ENCODE measurements at places on chromosomes 2 and 18.

GRCh38 chr2:96754317-96754716 lies 6.4 kb upstream of the CNNM4 start:
- no peak for DNase-seq

GRCh38 chr2:160165996-160166395 lies 34.1 kb downstream of the ITGB6 start:
- no peak for DNase-seq

- no peak for DNase-seq
These were observed 38.4 kb downstream of the ABCB11 start for GRCh38 chr2:168992591-168993349.

DNA sequence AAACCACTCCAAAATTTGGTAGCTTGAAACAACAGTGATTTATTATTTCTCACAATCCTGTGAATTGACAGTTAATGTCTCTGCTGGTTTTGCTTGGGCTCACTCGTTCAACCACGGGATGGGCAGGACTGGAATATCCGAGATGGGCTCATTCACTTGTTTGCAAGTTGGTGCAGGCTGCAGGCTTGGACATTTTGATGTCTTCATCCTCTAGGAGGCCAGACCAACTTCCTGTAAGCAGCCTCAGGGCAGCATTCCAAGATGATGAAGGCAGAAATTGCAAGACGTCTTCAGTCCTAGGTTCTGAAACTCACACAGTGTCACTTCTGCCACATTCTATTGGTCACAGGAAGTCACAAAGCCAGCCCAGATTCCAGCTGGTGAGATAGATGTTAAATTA lies 47.1 kb downstream of the GPR39 start:
- DNase-seq = no peak

GRCh38 chr2:171260471-171261424 lies 100.1 kb upstream of the TLK1 start:
- DNase-seq = no peak

DNA sequence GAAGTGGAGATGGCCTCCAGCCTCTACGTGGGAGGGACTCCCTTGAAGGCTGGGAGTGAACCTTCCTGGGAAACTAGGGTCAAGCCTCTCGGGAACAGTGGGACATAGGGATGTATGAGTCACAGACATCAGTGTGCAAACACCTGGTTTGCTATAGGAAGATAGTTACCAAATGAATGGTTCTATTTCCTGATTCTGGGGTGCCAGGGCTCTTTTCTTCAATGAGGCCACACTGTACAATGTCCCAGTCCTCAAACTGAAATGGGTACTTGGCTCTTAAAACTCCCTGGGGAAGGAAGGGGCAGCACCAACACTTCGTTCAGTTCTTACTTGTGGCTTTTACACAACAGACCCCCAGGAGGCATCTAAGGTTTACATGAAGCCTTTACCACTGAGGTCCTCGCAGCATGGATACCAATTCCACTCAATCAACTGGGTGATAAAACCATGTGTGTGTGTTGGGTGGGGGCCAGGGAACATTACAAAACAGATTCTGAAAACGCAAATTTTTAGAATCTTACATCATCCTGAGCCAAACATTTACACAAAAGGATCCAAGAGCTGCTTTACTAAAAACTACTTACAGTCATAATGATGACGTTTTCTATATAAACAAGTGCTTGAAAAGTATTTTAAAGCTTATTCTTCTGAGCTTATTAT lies 10.4 kb downstream of the ERFE start:
- no peak for DNase-seq

DNA sequence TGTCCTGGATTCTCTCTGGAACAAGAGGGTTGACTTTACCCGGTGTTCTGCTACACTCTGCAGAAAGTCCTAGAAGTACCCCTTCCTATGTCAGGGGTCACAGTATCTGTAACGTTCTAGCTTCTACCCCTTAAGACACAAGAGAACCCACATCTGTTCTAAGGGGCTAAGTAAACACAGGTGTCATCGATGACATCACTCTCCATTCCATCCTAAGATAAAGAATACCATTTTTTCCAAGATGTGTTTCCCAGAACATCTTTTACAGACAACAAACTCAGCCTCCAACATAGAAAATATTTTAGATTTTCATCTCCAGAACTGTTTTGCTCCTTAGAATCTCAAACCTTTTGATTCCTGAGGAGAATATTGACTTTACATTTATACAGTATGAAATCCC lies 239.1 kb downstream of the TRIB2 start:
- DNase-seq = no peak

- DNase-seq = no peak
These were observed 903.0 kb upstream of the DDX18 start for GRCh38 chr2:116911540-116911939.

DNA sequence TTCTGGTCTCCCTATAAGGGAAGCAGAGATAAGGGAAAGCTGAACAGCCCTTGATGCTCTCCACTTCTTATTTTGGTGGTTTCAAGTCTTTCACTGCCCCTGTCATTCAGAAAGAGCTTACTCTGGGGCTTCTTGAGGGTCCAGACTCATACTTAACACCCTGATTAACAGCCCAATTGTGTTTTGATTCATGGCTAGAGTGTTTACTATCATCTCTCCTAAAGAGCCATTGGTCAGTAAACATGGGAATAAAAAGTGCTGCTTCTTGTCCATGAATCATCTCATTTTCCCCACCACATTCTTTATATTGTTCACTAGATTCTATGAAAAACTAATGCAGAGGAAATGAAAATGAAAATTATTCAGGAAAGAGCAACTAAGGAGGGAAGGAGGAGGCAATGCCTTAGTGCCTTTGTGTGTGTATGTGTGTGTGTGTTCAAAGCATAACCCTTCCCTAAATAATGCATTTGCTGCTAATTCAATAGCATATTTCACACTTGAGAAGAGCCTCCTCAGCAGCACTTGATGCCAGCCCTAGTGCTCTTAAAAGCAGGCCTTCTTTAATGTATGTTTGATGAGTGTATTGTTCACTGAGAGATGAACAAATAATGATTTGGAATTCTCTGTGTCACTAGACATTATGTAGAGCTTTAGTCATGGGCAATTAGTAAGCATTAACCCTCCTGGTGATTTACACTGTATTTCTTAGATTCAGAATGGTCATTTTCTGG lies 63.5 kb downstream of the DCC start:
- DNase-seq = no peak

- DNase-seq = no peak
These were observed 19.7 kb downstream of the HS6ST1 start for GRCh38 chr2:128298846-128299507.

- DNase-seq = no peak
These were observed 219.5 kb downstream of the CLIP4 start for GRCh38 chr2:29334706-29335105.

- DNase-seq = no peak
These were observed 249.9 kb downstream of the SH3BP4 start for GRCh38 chr2:235201756-235202155.

DNA sequence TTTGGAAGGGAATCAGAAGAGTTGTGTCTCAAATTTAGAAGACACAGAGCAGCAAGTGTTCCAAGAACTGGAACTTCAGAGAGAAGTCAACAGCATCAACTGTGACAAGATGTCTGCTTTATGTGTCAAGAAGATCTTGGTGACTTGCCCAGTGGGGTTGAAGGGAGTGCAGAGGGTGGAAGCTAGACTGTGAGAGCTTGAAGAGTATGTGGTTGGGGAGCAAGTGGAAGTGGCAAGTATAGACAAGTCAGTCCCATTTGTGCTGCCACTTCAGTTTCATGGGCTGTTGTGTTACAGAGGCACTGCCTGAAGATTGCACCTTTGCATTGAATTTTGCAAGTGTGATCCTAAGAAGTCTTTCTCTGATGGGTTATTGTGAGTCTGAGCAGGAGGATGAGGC lies 68.7 kb upstream of the MC2R start:
- no peak for DNase-seq

DNA sequence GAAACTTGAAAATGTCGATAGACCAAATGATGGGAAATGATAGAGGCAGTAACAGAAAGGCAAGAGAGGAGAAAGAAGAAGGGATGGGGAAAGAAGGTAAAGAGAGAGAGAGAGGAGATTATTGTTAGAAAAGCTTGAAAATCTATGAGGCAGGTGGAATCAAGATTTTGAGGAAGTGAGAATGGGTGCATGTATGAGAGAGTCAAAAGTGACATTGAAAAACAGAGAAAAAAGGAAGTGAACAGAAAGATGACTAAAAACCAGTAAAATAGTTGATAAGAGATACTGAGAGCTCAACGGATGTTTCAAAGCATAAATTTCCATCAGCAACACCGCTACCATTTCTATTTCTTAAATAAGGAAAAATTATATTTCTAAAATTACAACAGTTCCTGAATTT lies 327.4 kb upstream of the CWC22 start:
- DNase-seq = no peak

DNA sequence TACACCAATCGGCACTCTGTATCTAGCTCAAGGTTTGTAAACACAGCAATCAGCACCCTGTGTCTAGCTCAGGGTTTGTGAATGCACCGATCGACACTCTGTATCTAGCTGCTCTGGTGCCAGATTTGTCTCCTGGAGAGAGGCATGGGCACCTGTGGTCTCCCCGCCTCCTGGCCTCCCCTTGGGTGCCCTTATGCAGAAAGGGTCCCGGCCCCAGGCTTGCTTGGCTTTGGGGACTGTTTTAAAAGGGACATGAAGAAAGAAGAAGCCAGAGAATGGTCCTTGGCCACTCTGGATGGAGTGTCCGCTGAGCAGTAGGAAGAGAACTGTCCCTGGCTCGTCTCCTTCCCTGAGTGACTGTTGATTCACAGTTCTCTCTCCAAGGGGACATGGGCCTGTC lies 11.5 kb upstream of the ALPP start:
- no peak for DNase-seq

DNA sequence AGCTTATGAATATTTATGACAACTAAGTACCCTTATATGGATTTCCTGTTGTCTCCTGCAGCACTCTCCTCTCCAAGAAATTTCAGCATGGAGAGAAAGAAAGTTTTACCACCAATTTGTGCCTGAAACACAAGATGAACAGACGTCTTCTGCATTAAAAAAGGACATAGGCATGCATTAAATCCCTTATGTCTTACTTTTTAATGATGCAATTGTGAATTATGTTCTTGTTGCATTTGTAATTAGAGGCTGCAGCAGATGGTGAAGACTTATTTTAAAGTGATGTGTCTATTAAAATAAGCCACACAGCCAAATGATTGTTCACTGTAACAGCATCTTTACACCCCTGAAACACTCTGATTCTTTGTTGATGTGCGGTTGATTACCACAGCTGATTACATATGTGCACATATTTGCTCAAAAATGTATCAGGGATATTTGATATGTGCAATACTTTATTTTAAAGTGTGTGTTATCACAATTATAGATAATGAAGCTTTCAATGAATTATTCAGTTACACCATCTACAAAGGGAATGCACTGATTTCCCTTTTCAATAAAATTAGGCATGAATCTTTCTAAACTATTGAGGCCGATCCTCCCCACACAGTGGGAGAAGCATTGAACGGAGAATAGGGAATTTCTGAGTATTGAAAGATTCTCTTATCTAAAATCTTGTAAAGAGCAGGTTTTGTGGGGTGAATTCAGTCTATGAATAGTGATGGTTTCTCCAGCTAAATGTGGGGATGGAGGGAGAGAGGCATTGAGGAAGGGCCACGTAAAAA lies 585.1 kb downstream of the SLC4A3 start:
- DNase-seq = no peak

- DNase-seq = no peak
These were observed 64.0 kb downstream of the NDUFA10 start for GRCh38 chr2:239960929-239961661.

DNA sequence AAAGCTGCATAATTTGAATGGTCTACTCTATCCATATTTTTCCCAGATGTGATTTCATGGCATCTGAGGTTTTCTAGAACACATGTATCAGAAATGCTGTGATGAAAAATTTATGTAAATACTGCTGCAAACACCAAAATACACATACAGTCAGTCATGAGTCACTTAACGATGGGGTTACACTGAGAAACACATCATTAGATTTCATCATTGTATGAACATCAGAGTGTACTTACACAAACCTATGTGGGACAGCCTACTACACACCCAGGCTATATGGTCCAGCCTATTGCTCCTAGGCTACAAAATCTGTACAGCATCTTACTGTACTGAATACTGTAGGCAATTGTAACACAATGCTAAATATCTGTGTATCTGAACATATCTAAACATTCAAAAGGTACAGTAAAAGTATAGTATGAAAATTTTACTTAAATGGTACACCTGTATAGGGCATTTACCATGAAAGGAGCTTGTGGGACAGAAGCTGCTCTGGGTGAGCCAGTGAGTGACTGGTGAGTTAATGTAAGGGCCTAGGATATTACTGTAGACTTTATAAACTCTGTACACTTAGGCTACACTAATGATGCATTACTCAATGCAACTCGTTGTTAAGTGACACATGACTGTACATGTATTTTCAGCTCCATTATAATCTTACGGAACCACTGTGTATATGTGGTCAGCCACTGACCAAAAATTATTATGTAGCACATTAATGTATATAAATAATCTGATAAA lies 33.5 kb downstream of the PNO1 start:
- no peak for DNase-seq

DNA sequence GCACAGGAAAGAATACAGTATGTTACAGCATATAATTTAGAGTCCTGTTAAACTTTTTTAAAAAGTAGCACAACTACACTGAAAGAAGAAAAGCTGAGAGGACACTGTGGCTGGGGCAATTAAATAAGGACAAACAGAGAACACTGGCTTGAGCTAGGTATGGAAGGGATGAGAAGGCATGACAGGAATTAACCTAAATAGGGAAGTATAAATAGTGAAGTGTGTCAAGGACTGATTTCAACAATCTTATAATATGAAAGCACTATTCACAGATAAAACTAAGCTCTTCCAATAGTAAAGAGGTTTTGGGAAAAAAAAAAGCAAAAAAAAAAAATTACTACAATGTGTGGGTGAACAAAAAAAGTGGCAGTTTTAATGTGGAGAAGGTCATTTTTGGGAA lies 45.5 kb downstream of the PPP3R1 start:
- no peak for DNase-seq

DNA sequence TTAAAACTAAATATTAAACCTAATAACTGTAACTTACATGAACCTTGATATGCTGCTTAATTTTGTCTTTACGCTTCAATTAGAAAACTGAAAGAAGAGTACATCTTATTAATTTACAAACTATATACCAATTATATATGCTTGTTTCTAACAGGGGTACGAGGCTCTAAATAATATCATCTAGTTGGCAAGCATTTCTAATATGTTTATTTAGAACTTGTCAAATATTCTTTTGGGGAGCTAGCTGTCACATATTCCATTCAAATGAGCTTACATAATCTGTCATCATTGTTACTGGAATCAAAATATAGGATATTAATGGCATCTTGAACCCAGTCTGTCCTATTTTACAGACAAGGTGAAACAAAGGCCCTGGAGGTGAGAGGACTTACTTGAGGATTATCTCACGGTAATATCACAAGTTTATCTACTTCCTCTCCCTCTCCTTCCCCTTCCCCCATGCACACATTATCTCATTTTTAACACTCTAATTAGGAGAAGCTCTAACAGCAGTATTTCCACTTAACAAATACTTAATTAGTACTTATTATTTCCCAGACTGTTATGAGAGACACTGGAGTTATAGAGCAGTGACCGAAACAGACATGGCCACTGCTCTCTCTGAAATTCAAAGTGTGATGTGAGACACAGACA lies 3.5 kb downstream of the PRKD3 start:
- no peak for DNase-seq

Measured in midbrain (tissue), 1 donor.